Mesothelial cell of epicardium (in vitro differentiated cells): ENCODE measurements at places on chromosomes 3 and 15. TPM values are rescaled to one million over a fixed set of nuclear protein-coding genes. Genes with fewer than 3 reads are reported as not detected.
A peak's percentile ranks its signal among the peaks of the same experiment; 100 is the strongest.

- H3K36me3 ChIP-seq: peaks cover 23% of the 10 kb centered on the region
- peaks cover 73% of the 10 kb centered on the region for H3K4me1 ChIP-seq
- H3K27me3 ChIP-seq: no peaks in the 10 kb centered on the region
- no peak for DNase-seq
- H3K4me3 ChIP-seq: no peak overlapping the region
Measured at GRCh38 chr3:25458420-25458814, 30.4 kb downstream of the RARB start.

DNA sequence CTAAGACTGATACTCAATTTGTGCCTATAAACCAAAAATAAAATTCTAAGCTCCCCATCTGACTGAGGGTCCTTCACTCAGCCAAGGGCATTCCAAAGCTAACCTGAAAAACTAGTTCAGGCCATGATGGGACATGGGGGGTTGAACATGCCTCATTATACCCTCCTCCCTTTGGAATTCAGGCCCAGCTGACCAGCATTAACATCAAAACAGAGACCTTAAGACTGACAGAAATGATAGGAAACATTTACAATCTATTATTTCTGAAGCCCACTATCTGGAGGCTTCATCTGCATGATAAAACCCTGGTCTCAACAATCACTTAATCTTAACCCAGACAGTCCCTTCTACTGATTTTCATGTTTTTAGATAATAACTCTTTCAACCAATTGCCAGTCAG, 140.4 kb downstream of the ANO10 start:
- DNase-seq: no peak
- H3K4me1 ChIP-seq: peaks cover 14% of the 10 kb centered on the region

HCN4 gene
- 0.63 to 0.71 TPM (median 0.69 TPM) in 3 replicates for total RNA-seq

NAA80 gene
- 14.5 to 17.3 TPM (median 15.4 TPM) in 3 replicates for total RNA-seq

PP2D1 gene
- total RNA-seq: not detected in 3 replicates

GRCh38 chr15:65918357-65918920, 49.1 kb downstream of the RAB11A start:
- H3K4me1 ChIP-seq: peaks cover 7% of the 10 kb centered on the region
- no peaks in the 10 kb centered on the region for H3K27me3 ChIP-seq
- no peaks in the 10 kb centered on the region for H3K36me3 ChIP-seq
- H3K27ac ChIP-seq: no peak overlapping the region
- no peak for DNase-seq

DNA sequence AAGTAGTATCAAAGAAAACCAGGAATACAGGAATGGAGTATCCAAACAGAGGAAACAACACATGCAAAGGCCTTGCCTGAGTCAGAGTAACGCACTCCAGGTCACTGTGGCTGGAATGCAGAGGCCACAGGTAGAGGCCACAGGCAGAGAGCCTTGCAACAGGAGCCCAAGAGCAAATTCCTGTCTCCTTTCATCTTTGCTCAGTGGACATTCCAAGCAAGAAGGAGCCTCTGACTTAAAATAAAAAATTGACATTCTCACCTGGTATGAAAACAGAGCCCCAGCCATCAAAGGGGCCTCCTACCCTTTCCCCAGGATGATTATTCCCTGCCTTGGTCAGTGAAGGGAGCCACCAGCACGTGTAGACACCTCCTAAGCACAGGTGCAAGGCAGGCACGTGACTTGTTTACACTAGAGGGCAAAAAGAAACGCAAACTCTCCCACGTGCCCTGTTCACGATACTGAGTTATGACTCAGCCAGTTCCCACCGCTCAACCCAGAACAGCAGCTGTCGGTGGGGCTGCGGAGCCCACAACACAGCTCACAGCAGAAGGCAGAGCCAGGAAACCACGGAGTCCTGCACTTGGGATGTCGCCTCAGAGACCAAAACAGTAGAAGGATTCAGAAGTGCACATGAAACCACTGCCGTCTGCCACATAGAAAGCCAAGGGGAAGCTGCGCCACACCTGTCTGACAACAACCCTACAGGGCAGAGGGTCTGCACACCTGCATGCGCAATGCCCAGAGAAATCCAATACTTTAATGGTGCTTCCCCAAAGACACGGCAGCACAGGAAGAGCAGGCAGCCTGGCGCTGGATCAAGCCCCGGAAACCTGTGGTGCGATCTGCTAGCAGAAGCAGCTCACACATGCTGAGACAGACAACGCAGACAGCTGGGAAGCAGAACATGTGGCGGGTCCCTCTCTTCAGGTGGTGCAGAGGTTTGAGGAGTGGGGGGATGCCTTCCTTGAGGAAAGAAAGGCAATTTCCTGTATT, 52.1 kb downstream of the ITGB5 start:
- H3K4me1 ChIP-seq: peaks cover 44% of the 10 kb centered on the region
- peaks cover 8% of the 10 kb centered on the region for H3K36me3 ChIP-seq
- peak overlapping the region; percentile 37 for H3K4me3 ChIP-seq

DNA sequence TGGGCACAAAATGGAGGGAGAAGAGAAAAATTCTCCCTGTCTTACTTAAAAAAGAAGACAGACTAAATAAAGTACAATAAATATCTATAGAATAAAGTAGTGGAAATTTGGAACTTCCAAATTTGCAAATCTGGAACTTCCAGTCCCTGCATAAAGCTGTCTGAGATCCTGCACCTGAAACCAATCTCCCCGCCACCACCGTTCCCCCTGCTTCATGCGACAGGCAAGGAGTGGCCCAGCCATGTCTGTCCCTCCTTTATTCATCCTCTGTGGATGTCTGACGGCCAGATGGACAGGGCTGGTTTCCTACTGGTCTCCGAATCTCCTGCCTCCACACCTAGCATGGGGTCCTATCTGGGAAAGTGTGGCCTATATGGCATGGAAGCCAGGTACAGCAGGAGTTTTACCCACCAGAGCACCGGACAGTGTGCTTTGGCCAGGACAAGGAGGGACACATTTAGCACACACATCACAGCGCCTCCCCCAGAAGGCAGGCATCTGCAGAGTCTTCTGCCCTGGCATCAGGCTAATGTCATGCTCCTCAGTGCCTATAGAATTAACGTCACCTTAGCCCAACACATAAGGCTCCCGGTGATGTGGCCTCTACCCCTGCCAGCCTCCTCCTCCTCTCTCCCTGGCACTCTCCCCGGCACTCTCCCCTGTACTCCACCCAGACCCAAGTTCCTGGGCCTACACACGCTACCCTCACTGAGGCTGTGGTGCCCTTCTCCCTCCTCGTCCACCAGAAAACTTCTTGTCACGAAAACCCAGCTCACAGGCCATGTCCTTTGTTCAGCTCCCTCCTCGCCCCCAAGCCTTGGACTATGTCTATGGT, 170.8 kb downstream of the XXYLT1 start:
- H3K4me3 ChIP-seq: no peak overlapping the region
- H3K27me3 ChIP-seq: no peaks in the 10 kb centered on the region
- peaks cover 3% of the 10 kb centered on the region for H3K36me3 ChIP-seq
- DNase-seq: no peak

DNA sequence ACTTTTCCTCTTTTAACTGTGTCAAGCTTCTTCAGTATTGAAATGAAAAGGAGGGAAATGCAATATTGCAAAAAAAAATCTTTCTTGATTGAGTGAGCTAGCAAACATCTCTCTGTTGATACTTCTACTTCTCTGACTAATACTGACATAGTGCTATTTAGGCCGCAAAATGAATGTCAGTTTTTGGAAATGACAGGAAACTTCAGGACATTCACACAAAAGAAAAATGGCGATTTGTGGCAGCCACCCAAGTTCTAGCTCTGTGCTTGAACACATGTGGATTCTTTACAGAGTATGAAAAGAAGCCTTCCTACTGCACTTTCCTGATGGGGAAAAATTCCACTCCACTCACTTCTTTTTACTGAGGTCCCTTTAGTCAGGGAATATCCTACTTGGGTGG, 486.8 kb upstream of the ALCAM start:
- no peak overlapping the region for H3K4me3 ChIP-seq
- H3K27me3 ChIP-seq: no peaks in the 10 kb centered on the region
- H3K4me1 ChIP-seq: peaks cover 16% of the 10 kb centered on the region
- H3K36me3 ChIP-seq: peaks cover 6% of the 10 kb centered on the region
- DNase-seq: no peak

GRCh38 chr15:83960192-83960829, 275.3 kb upstream of the GOLGA6L4 start:
- H3K27me3 ChIP-seq: peaks cover 22% of the 10 kb centered on the region
- peaks cover 4% of the 10 kb centered on the region for H3K36me3 ChIP-seq
- no peak overlapping the region for H3K27ac ChIP-seq
- no peak for DNase-seq

SERINC4 gene
- 0.09 to 0.20 TPM (median 0.18 TPM) in 3 replicates for total RNA-seq

DNA sequence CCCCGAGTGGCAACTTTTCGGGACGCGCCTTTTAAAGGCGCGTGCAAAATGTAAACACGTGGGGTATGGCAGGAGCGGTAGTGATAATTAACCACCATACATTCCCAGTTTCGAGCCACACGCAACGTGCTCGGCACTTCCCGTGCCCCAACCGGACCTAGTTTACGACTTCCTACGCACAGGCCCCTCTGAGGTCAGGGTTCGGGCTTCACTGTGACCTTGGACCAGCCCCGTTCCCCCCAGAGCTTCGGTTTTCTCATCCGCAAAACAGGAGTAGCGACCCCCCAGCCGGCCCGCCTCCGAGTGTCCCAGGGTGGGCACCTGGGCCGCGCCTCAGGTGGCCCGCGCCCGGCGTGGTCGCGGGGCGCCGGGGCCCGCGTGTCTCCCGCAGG, 451 bp downstream of the CHCHD4 start:
- peak overlapping the region; percentile 88 for H3K27ac ChIP-seq
- H3K36me3 ChIP-seq: peaks cover 24% of the 10 kb centered on the region
- DNase-seq: no peak
- no peaks in the 10 kb centered on the region for H3K27me3 ChIP-seq

DNA sequence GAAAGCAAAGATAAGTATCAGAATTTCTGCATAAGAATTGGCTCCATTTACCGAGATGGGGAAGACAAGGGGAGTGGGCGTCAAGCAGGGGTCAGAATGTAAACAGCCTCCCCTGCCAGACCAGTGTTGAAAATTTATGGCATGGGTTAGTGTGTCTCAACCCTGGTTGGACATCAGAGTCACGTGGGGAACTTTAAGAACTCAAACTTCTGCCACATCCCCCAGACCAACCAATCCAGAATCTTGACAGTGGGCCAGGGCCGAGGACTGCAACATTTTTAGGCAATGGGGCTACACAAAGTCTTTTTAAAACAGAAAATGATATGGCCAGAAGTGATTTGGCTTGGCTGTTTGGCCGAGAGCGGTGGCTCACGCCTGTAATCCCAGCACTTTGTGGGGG, 14.3 kb upstream of the MASP1 start:
- H3K4me3 ChIP-seq: no peak overlapping the region
- no peak overlapping the region for H3K27ac ChIP-seq

GRCh38 chr3:13316603-13317002, 103.5 kb downstream of the NUP210 start:
- H3K27me3 ChIP-seq: no peaks in the 10 kb centered on the region
- no peak overlapping the region for H3K27ac ChIP-seq
- H3K4me3 ChIP-seq: no peak overlapping the region
- DNase-seq: no peak
- H3K36me3 ChIP-seq: peaks cover 3% of the 10 kb centered on the region

DNA sequence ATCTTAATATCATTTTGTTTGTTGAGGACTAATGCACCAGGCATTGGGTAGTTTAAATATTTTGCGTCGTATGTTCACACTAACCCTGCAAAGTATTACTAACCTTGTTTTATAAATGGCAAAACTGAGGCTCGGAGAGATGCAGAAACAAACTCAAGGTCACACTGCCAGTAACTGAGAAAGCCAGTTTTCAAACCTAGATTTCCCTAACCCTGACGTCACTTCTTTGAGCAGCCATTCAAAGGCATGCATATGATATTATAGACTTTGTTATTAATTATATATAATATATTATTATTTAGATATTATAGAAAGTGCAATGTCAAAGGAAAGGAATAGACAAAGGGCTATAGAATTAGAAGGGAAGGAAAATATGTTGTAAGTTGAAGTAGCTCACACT, 167.6 kb upstream of the EOMES start:
- H3K27ac ChIP-seq: no peak overlapping the region
- H3K4me1 ChIP-seq: no peaks in the 10 kb centered on the region
- H3K27me3 ChIP-seq: peaks cover 56% of the 10 kb centered on the region
- H3K4me3 ChIP-seq: no peak overlapping the region
- no peak for DNase-seq

DNA sequence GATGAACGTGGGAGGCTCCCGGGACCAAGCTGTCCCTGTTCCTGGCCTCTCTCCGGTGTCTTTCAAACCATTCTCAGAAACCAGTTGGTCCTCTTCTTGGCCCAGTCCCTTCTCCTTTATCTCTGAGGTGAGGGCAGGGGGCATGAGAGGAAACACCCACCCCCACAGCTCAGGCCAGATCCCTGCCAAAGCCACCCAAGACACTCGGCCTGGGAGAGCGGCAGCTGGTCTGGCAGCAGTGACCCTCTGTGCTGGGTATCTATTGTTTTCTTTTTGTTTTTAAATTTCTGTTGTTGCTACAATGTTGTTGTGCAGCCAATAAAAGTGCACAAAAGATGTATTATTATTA, 27.3 kb downstream of the ACSBG1 start:
- H3K27me3 ChIP-seq: peaks cover 3% of the 10 kb centered on the region
- no peaks in the 10 kb centered on the region for H3K36me3 ChIP-seq
- peak overlapping the region; percentile 30 for H3K27ac ChIP-seq
- peaks cover 28% of the 10 kb centered on the region for H3K4me1 ChIP-seq

DNA sequence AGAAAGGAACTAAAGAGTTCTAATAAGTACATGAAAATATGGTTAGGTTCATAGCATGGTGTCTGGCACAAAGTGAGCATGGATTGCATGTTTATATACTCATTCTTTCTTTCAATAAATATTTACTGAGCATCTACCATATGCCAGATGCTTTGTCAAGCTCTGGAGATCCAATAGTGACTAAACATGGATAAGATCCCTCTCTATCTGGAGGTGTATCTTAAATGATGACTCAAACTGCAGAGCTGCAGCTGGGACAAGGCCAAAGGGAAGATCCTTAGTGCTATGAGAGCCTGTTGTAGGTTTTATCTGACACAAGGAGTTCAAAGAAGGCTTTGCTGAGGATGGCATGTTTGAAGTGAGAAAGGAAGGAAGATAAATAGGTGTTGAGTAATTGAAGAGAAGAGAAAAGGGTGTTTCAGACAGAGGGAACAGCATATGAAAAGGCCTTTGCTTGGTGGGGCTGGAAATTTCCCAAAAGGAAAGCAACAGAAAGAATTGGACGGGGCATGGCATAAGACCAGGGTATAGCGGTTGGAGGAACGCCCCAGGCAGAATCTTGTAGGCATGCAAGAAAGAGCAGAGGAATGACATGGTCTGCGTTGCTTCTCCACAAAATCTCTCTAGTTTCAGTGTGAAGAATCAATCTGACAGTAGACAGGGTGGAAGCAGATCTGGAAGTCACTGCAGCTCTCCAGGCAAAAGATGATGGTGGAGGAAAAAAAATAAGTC, 239.9 kb upstream of the LRTM1 start:
- no peaks in the 10 kb centered on the region for H3K27me3 ChIP-seq
- no peak for DNase-seq
- H3K27ac ChIP-seq: peak overlapping the region; percentile 13
- no peaks in the 10 kb centered on the region for H3K36me3 ChIP-seq
- peaks cover 31% of the 10 kb centered on the region for H3K4me1 ChIP-seq

- no peak overlapping the region for H3K4me3 ChIP-seq
- H3K4me1 ChIP-seq: peaks cover 10% of the 10 kb centered on the region
- peaks cover 20% of the 10 kb centered on the region for H3K36me3 ChIP-seq
- H3K27me3 ChIP-seq: no peaks in the 10 kb centered on the region
- DNase-seq: no peak
- H3K27ac ChIP-seq: no peak overlapping the region
Measured at GRCh38 chr15:45179221-45179985, 8.4 kb downstream of the SHF start.

SH2D7 gene
- total RNA-seq: not detected in 3 replicates

- no peak for DNase-seq
- H3K27me3 ChIP-seq: no peaks in the 10 kb centered on the region
- no peak overlapping the region for H3K4me3 ChIP-seq
- H3K36me3 ChIP-seq: no peaks in the 10 kb centered on the region
- H3K27ac ChIP-seq: no peak overlapping the region
Measured at GRCh38 chr3:167304077-167304476, 76.0 kb downstream of the ZBBX start.

LRRIQ4 gene
- total RNA-seq: 0.11 to 0.31 TPM (median 0.16 TPM) in 3 replicates
